NCI-H1694 treated with DMSO at 0.1 percent for 48 hours (cell line): ENCODE measurements at places on chromosomes 1 and 21.

DNA sequence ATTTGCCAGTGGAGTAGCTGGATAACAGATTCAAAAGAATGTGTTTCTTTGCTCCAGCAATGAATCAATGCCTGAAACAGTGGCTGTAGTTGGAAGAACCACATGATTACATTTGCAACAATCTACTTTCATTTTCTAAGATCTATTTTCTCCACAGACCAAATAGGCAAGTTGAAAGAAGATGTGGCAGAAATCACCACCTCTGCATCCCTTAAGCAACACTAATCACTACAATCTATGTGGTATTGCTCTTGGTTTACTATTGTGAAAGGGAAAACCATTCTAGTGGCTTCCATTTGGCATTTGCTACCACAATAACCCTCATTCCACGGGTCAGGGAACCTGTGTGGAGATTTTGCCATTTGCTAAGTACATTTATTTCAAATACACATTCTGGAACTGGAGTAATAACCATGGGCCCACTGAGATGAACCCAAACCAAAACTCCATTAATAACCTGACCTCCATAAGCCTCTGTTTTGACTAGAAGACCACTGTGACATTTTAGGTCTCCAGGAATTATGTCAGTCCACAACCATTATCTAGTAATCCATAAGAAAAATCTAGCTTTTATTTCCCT, 66.3 kb downstream of the C1orf185 start:
- DNase-seq = no peak

- DNase-seq = no peak
Observed at GRCh38 chr1:110076789-110077500, 6.5 kb upstream of the ALX3 start.

DNA sequence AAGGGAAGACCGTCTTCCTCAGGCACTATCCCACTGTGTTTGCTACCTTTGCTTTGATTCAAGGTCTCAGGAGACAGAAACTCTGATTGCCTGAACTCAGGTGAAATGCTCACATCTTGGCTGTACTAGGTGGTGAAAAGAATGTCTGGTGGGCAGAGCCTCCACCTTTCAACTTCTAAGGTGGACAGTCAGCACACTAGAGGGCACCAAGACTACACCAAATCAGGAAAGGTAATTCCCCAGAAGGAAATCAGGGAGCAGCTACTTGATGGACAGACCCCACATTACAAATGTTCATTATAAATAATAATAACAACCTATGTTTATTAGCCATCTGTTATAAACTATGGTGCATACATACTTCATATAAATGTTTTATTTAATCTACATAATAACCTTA, 220.9 kb downstream of the ATG4C start:
- peak; percentile 9 for DNase-seq

- no peak for DNase-seq
Observed at GRCh38 chr1:21278208-21278859, 11.9 kb downstream of the ECE1 start.

GRCh38 chr1:147837964-147838292, 64.7 kb upstream of the GJA8 start:
- DNase-seq = no peak

DNA sequence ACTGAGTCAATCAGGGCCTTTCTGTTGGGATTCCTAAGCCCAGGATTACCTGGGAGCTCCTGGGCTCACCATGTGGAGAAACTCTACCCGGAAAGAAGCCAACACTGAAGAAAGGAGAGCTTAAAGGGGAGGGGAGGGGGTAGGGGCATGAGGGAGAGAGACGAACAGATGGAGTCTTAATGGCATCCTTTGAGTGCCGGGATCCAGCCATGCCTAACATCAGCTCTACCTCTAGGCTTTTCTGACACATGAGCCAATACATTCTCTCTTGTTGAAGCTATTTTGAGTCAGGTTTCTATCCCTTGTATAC, 75.0 kb downstream of the NPHP4 start:
- no peak for DNase-seq

DNA sequence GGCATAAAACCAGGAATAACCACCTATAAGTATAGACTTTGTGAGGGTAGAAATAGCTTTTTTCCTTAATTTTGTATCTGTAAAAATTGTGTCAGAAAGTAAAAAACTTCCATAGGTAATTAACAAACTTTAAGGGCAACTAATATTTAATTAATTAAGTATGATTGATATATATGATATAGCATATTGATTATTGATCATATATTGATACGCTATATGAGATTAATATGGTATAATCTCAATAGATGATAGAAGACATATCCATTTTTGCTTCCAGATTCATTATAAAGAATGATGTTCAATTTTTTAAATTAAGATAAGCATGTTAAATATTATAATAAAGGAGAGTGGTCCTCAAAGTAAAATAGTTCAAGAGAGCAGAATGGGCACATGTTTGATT, 99.3 kb upstream of the VAV3 start:
- no peak for DNase-seq

- DNase-seq = no peak
Observed at GRCh38 chr1:109789551-109790180, 25.9 kb upstream of the EPS8L3 start.

- no peak for DNase-seq
Observed at GRCh38 chr1:213393860-213394259, 342.8 kb downstream of the RPS6KC1 start.

DNA sequence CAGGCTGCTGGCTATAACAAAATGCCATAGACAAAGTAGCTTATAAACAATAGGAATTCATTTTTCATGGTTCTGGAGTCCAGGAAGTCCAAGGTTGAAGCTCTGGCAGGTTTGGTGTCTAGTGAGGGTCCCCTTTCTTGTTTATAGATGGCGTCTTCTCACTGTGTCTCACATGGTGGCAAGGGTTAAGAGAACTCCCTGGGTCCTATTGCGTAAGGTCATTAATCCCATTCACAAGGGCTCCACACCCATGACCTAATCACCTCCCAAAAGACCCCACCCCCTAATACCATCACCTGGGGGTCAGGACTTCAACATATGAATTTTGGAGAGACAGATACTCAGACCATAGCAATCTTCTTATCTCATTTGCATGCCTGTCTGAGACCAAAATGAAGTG, 108.9 kb upstream of the USP25 start:
- no peak for DNase-seq

- no peak for DNase-seq
Observed at GRCh38 chr1:226823643-226824042, 46.8 kb upstream of the PSEN2 start.

DNA sequence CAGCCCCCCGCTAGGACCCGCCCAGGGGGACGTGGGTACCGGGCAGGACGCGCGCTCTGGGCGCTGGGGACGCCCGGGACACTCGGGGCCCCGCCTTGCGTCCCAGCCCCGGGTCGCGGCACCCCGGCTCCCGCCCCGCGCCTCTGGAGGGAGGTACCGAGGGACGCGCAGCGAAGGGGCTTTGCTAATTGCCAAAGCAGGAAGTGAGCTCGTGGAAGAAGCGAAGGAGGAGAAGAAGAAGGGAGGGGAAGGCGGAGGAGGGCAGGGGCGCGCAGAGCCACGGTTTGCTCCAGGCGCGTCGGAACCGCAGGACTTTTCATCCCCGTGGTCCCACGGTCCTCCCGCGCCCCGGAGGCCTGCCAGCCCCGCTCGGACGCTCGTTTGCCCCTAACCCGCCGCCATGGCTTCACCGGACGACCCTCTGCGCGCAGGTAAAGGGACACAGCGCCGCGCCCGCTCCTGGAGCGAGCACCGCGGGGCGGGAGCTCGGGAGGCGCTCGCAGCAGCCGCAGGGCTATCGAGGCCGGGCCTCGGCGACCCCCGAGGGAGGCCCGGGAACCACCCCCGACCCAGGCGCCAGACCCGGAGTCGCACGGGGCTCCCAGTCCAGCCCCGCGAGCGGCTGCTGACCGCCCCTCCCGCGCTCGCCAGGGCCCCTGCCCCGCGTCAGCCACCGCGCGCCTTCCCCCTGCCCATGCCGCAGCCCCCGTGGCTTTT, 1.3 kb downstream of the EDARADD start:
- no peak for DNase-seq

GRCh38 chr1:154843636-154844296, 26.3 kb downstream of the KCNN3 start:
- no peak for DNase-seq

DNA sequence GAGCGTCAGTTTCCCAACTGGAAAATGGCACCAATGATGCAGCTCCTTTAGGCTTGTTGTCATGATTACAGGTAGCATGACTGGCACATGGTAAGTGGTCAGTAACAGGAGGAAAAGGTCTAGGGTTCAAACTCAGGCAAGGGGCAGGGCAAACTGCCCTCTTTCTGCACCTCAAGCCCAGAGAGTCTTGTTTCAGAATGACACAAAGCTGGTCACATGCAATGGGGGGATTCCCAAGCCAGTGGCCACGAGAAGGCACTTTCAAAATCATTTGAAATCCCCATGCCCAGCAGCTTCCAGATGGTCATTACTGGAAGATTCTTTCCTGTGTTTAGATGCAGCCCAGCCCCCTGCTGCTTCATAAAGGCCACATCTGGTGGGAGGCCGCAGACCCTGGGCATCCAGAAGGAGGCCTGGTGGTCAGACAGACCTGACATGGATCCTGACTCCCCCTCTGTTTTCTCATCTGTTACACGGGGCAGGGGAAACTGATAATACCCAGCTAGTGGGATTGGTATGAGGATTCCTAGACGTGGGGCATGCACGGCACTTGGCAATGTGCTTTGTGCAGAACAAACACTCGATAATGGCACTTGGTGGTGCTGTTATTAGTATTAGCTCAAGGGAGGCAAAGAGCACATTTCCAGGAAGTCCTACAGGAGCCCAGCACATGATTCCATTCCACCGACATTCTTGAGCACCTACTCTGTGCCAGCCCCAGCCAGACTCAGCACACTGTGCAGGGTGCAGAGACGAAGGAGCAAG, 6.9 kb upstream of the PLA2G2D start:
- no peak for DNase-seq
